Epithelial cell of proximal tubule (primary cell): ENCODE measurements at places on chromosomes 2 and 18. TPM values are rescaled to one million over a fixed set of nuclear protein-coding genes. Genes with fewer than 3 reads are reported as not detected.
A peak's percentile ranks its signal among the peaks of the same experiment; 100 is the strongest.

The ANKAR gene
- 1.4 and 2.0 TPM in 2 replicates for total RNA-seq

The CTAGE1 gene
- not detected in 2 replicates for total RNA-seq

- no peak for DNase-seq
Observed at GRCh38 chr2:206095536-206096332, 9.8 kb upstream of the INO80D start.

DNA sequence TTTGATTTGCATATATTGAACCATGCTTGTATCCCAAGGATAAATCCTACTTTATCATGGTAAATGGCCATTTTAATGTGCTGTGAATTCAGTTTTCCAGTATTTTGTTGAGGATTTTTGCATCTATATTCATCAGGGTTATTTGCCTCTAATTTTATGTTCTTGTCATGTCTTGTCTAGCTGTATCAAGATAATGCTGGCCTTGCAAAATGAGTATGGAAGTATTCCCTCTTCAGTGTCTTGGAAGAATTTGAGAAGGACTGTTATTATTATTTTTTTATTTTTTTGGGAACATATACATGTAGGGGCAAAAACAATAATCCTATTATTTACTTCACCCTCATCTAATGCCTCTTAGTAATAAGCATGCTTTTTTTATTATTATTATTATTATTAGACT, 398.0 kb upstream of the KCNH7 start:
- DNase-seq = no peak

DNA sequence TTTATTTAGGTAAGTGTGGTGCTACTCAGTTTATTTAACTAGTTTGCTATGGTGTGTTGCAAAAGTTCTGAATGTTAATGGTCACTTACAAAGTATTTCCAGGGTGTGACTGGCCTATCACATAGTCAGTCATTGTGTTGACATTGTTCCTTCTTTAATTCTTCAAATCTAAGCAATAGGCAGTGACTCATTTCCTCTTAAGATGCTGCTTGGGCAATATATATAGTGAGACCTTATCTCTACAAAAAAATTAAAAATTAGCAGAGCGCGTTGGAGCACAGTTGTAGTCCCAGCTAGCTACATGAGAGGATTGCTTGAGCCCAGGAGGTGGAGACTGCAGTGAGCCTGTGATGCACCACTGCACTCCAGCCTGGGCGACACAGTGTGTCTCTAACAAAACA, 5.8 kb upstream of the CCDC88A start:
- DNase-seq = peak; percentile 53

The RTP5 gene
- total RNA-seq = not detected in 2 replicates

DNA sequence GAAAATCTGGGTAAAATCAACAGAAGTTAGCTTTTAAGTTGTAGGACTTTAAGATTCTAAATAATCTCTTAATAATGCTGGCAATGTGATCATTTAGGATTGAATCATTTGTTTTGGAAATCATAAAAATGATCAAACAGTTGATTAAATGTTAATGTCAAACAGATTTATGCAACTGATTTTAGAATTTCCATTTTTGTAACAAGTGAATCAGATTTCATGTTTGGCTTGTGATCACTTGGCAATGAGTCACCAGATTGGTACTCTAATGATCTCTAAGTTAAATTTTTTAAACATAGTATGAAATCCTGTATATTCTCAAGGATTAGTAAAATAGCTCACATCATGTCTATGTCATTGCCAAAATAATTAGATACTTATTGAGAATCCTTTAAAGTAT, 50.1 kb upstream of the UNC80 start:
- DNase-seq = no peak

The SLC8A1 gene
- 4.8 and 10.6 TPM in 2 replicates for total RNA-seq

The VAMP8 gene
- 86.5 and 152 TPM in 2 replicates for total RNA-seq

GRCh38 chr2:28413152-28413898, 20.7 kb downstream of the FOSL2 start:
- no peak for DNase-seq

The CIB4 gene
- total RNA-seq = not detected in 2 replicates

- DNase-seq = no peak
Observed at GRCh38 chr2:101430156-101430555, 42.9 kb upstream of the CREG2 start.

GRCh38 chr2:44772131-44772530, 169.4 kb upstream of the SIX3 start:
- DNase-seq = no peak

The MERTK gene
- 4.3 and 8.7 TPM in 2 replicates for total RNA-seq

- DNase-seq = no peak
Observed at GRCh38 chr2:108858894-108859293, 72.3 kb downstream of the CCDC138 start.

GRCh38 chr2:54557211-54557600, 101.1 kb downstream of the SPTBN1 start:
- no peak for DNase-seq

The FAM237A gene
- not detected in 2 replicates for total RNA-seq

The FAM98A gene
- total RNA-seq = 20.4 and 93.6 TPM in 2 replicates

The YES1 gene
- total RNA-seq = 109 and 130 TPM in 2 replicates

The SCTR gene
- not detected in 2 replicates for total RNA-seq

The G6PC2 gene
- not detected in 2 replicates for total RNA-seq

- DNase-seq = peak; percentile 68
Observed at GRCh38 chr2:18788592-18788991, 199.2 kb upstream of the NT5C1B start.

The GRP gene
- not detected in 2 replicates for total RNA-seq

The BIN1 gene
- 99.0 and 103 TPM in 2 replicates for total RNA-seq

The ANKRD30B gene
- 0.14 and 0.17 TPM in 2 replicates for total RNA-seq

DNA sequence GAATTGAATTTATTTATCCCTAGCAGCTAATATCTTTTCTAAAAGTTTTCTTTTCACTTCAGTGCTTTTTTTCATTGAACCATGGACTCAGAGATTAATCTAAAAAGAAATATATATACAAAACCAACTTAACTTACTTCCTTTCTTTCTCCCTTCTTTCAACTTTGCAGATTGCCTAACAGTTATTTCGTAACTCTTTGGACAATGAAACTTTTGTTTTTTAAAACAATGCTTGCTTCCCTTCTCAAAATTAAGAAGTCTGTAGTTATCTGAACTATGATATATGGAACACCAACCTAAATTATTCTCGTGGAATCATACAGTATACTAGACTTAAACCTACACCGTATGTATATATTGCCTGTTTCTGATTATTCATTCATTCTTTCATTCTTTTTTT, 62.9 kb downstream of the MIB1 start:
- no peak for DNase-seq

The MRO gene
- total RNA-seq = not detected in 2 replicates

DNA sequence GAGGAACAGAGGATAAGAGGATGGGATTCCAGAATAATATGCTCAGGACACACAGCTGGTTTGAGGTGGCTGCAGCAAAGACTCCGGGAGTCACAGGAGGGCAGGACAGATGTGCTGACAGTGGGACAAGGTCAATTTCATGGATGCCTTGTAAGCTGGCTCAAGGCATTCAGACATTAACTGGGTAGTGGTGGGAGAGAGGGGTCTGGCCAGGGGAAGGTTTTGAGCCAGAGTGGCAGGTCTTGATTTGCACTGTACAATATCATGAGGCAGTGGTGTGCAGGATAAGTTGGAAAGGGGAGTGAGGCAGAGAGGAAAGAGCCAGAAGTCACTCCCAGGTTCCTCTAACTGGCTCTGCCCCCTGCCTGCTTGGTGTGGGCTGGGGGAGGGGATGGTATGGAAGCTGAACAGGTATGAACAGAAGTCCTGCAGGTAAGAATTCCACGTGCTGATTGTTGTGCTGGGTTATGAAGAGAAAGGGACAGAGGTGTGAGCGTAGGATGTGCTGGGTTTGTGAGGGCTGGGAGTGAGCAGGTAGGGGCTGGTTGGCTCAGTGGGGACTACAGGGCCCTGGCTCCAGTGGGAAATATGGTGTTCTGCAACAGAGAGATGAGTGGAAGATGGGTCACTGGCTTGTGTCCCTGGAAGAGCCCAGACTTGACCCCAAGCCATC, 141.7 kb upstream of the COPS8 start:
- no peak for DNase-seq

The ALKAL2 gene
- total RNA-seq = 0.12 and 0.36 TPM in 2 replicates

- no peak for DNase-seq
Observed at GRCh38 chr2:57891086-57891712, 155.4 kb upstream of the VRK2 start.
